EH (cell line): ENCODE measurements at places on chromosomes 13 and 19.

GRCh38 chr19:50658441-50659317 is 9.4 kb downstream of the C19orf81 start:
- peak; percentile 79 for DNase-seq

DNA sequence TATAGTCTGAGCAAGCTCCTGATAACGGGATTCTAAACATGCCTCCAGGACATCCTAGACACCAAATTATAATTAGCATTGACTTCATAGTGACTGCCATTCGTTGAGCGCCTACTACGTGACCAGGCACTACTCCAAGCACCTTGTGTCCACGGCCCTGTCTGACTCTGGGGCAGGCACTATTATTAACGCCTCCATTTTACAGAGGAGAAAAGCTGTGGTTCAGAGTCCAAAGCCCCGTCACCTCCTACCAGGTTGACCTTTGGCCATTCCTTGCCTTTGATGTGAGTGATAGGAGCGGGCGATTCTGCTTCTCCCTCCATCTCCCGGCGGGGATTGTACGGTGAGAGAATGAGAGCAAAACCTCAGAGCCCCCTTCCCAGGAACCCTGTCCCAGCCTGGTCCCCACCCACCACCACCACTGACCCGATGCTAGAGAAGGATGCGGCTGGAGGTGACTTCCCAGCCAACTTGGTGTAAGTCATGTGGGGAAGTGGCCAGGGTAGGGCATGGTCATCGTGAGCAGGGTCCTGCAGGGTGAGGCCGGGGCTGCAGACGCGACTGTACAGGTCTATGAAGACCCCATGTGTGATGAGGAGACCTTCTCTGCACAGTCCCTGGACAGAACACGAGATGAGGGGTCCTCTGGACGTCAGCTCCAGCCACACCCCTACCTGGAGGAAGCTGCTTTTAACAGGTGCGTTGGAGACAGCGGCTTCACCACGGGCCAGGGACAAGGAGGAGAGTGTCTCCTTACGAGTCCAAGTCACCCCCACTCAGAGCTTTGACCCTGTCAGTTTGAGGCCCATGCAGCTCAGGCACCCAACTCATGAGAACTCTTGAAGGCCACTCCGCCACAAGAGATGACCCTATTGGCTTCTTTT is at the start of gene IGSF23:
Gene IGSF23, plus strand, starts transcription at position 269 of the 884 bp plus-strand sequence. Its CDS starts 83 bp downstream, at position 352.
- DNase-seq = no peak

- DNase-seq = no peak
These were observed 82.8 kb upstream of the ZNF254 start for GRCh38 chr19:24004166-24004565.

- no peak for DNase-seq
These were observed 1.0 kb upstream of the CTXN1 start for GRCh38 chr19:7926727-7927604.

GRCh38 chr13:90591260-90591926 is 756.1 kb upstream of the MIR17HG start:
- no peak for DNase-seq

DNA sequence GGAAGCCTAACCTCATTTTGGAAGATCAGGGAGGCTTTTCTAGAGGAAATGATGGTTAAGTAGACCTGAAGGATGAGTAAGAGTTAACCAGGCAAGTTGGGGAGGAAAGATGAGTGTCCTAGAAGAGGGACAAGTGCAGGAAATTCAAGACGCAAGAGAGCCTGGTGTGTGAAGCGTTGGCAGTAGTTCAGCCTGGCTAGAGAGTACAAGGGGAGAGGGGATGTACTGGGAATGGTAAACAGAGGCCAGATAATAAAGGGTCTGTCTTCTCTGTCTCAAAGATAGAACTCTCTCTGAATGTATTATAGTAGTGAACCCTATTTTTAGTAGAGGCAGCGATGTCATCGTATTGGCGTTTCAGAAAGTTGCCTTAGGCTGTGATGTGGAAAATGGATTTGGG is 9.7 kb downstream of the DPY19L3 start:
- peak; percentile 6 for DNase-seq

DNA sequence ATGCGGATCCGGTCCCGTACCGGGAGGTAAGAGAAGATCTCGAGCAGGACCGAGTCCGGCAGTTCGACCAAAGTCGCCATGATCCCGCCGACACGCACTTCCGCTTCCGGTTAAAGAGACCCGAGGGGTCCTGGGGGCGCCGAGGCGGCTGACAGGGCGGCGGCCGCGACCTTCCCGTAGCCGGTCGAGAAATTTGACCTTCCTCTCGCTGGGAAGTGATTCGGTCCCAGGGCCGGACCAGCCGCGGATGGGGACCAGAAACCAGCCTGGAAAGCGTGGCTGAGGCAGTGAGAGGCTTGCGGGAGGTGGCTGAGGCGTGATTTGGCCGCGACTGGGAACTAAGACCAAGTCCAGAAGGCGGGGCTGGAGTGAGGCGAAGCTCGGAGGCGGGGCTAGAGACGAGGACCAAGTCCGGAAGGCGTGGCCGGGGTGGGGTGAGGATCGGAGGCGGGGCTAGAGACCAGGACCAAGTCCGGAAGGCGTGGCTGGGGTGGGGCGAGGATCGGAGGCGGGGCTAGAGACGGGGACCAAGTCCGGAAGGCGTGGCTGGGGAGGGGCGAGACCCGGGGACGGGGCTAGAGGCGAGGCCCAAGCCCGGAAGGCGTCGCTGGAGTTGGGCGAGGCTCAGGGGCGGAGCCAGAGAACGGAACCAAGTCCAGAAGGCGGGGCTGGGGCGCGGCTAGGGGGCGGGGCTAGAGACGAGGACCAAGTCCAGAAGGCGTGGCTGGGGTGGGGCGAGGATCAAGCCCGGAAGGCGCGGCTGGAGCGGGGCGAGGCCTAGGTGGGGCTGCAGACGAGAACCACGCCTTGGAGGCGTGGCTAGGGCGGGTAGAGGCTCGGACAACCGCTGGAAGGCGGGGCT is at the start of gene FBXL12:
Gene FBXL12, minus strand, starts transcription at position 346 of the 862 bp plus-strand sequence. Its CDS starts 266 bp downstream, at position 80.
- peak; percentile 100 for DNase-seq

DNA sequence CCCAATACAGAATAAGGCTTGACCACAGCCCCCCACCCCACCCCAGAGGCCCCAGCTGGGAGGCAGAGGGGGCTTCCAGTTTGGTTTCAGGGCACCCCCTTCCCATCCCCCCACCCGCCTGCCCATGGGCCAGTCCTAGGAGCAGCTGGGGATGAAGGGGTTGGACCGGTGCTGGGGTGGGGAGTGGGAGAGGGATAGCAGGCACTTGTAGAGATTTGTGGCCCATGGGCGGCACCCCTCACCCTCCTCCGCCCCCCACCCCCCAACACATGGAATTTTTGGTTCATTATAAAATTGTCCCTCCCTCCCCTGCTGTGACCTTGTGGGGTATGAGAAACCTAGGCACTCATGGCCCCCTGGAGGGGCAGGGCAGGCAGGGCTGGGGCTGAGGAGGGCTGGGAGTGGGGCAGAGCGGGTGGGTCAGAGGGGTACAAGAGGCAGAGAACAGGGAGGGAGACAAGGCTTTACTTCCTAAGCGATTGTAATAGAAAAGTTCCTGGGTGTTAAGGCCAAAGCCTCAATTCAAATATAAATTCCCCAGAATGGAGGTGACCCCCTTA is 5.3 kb upstream of the GSK3A start:
- DNase-seq = no peak

DNA sequence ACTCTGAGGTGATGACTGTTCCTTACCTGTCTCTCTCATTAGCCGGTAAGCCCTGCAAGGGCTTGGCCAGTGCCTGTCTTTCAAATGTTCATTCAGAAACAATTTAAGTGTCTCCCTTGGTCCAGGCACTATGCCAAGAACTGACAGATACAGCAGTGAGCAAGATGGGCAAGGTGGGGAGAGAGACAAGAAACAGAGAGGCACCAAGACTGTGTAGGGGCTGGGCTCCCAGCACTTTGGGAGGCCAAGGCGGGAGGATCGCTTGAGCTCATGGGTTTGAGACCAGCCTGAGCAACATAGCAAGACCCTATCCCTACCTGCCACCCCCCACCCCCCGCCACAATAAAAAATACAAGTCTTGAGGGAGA is 1.3 kb upstream of the CCNE1 start:
- DNase-seq = peak; percentile 23

DNA sequence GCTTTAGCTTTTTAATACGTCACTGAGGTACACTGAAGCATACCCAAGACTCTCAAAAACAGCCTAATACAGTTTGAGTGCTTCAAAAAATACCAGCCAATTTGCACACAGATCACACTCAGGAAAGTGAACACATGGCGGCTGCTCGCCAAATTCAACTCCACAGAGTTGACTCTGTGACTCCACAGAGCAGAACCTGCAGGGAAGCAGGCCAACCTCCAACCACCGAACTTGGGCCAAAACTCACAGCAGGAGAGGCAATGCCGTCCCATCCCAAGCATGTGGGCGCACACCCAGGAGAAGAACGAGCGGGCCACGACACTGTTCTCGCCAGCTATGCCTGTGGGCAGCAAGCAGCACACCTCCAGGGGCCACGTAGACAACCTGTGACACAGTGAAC is 21.1 kb downstream of the ELL start:
- no peak for DNase-seq

DNA sequence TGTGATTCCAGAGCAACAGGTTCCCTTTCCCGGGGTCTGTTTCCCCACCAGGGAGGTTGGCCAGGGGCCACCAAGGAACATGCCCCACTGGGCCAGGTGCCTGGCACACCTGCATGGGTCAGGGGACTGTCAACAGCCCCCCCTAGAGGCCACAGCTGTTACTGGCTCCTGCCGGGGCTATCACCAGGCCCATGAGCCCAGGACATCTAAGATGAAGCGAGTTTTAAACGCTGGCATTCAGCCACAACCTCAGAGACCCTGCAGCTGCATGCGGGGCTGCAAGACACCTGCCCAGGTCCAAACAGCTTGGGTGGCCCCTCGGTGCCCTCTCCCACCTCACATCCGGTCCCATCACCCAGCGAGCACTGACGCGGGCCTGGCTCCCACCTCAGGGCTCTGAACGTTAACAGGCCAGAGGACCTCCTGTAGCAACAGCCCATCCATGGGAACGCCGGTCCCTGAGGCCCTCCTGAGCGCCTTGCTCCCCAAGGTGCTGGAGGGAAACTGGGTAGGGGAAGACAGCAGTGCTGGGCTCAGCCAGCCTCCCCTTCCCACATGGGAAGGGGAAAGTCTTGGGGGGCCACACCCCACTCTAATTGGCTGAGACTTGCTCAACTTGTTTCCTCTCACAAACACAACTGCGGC is 12.0 kb downstream of the KHSRP start:
- DNase-seq = peak; percentile 11

DNA sequence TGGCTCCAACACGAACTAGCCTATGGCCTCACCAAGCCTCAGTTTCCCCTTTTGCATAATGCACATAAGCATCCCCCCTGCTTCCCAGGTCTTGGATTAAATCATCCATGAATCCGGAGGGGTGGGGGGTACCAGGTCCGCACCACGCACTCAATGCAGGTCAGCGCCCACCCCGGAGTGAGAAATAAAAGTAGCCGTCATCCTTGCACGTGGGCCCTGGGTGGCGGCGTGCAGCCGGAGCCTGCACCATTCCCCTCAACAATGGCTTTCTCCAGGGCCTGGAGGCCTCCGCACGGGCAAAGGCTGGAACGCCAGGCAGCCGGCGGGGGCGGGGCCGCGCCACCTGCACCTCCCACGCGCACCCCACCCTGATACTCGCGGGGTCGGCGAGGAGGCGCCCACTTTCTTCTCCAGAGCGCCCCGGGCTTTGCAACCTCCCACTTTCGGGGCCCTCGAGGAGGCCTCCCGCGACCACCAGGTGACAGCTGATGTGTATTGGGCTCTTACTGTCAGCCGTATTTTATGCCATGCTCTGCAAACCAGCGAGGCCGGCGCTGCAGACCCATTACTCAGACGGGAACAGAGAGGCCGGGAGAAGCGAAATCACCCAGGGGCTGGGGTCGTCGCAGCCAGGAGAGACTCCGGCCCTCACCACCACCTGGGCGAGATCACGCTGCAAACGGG is 767 bp upstream of the GADD45B start:
- peak; percentile 76 for DNase-seq

DNA sequence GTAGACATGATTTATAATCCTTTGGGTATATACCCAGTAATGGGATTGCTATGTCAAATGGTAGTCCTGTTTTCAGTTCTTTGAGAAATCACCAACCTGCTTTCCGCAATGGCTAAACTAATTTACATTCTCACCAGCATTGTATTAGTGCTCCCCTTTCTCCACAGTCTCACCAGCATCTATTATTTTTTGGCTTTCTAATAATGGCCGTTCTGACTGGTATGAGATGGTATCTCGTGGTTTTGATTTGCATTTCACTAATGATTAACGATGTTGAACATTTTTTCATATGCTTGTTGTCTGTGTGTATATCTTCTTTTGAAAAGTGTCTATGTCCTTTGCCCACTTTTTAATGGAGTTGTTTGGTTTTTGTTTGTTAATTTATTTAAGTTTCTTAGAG is 165.1 kb downstream of the PDS5B start:
- no peak for DNase-seq

DNA sequence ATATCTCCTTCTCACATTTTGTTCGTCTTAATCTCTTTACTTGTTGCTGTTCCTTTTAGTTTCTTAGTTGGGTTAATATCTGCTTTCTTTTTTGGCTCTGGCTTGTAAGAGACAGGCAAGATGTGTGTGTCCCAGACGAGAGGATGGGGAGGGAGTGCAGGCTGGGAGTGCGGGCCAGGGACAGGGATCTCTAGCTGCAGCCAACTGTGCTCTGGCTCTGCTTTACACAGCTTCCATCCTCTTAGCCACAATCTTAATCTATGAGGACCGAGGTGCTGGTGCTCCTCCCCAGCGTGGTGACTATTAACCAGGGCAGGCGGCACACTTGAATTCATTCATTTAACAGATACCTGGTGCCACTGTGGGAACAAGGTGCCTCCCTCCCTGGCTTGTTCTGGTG is 70.9 kb upstream of the WASF3 start:
- DNase-seq = no peak

GRCh38 chr13:113791761-113792160 is 32.7 kb downstream of the TMEM255B start:
- no peak for DNase-seq

DNA sequence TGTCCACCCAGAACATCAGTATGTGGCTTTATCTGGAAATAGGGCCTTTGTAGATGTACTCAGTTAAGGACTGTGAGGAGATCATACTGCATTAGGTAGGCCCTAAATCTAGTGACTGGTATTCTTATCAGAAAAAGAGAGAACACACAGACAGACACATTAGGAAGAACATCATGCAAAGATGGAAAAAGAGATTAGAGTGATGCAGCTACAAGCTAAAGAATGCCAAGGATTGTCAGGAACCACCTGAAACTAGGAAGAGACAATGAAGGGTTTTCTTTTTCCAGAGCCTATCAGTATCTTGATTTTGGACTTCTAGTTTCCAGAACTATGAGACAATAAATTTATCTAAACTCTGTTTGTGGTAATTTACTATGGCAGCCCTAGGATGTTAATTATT is 15.0 kb upstream of the DZIP1 start:
- DNase-seq = no peak

GRCh38 chr19:14061751-14062557 is at the start of gene PALM3:
TSS of gene PALM3 (minus strand) at chr19:14062076. CDS start at chr19:14061980, 96 bp downstream.
- no peak for DNase-seq
